ENCODE measurements at places on chromosomes 6 and 20.

DNA sequence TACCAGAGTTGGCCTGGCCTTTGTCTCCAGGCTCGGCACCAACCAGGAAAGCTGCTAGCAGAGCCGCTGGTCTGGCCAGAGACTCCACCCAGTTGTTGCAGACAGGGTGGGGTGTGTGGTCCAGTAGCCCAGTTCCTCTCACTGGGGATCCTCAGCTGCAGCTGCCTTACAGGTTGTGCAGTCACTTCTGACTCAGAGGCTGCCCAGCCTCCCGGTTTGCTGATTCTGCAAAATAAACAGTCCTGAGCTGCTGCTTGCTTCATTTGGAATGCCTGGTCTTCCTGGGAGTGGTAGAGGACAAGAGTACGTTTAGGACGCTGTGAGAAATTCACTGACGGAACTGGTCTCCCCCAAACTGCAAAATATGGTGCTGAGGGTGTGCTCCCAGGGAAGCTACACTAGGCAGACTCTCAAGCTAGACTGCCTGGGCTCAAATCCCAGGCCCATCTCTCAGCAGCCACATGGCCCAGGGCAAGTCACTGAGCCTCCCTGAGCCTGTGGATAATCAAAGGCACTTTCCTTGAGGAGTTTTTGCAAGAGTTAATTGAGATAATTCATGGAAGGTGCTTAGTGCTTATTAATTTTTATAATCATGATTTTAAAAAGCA, 246.1 kb downstream of the TFAP2C start:
- DNase-seq = peak; percentile 9

DNA sequence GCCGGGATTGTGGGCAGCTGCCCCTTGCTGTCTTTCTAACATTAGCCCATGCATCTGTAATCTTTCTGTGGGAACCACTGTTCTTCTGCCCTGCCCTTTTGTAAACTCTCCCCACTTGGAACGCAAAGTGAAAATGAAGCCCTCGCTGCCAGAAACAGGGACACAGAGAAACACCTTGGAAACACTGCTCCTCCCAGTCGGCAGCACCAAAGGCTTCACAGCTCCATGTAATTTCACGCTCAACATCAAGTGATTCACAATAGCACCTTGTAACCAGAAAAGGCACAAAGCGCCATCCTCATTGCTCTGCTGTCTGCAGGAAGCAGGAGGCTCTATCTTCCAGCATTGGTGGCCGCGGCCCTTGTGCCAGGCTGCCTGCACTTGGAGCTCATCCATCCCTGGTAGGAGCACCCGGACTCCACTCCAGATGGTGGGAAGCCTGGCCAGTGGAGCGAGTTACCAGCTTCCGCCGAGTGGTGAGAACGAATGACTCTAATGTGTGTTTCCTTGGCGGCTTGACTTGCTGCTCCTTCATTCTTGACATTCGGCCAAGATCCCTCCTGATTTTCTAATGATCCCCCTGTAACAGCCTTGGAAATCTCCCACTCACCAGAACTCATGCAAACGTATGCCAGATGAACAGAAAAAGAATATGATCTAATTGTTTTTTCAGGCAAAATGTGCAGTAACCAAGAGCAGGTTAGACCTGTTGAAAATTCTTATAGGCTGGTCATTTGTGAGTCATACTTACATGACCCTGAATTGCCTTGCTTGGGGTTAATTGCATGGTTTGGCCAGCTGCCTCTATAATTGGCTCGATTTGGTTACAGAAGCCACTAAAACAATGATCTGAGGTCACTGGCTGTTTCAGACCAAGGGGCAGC, 169.1 kb upstream of the CDYL start:
- DNase-seq = peak; percentile 98

GRCh38 chr6:50185006-50185405, 135.3 kb upstream of the DEFB112 start:
- DNase-seq = no peak

- no peak for DNase-seq
These were observed 16.0 kb downstream of the SMPDL3A start for GRCh38 chr6:122804962-122805485.

DNA sequence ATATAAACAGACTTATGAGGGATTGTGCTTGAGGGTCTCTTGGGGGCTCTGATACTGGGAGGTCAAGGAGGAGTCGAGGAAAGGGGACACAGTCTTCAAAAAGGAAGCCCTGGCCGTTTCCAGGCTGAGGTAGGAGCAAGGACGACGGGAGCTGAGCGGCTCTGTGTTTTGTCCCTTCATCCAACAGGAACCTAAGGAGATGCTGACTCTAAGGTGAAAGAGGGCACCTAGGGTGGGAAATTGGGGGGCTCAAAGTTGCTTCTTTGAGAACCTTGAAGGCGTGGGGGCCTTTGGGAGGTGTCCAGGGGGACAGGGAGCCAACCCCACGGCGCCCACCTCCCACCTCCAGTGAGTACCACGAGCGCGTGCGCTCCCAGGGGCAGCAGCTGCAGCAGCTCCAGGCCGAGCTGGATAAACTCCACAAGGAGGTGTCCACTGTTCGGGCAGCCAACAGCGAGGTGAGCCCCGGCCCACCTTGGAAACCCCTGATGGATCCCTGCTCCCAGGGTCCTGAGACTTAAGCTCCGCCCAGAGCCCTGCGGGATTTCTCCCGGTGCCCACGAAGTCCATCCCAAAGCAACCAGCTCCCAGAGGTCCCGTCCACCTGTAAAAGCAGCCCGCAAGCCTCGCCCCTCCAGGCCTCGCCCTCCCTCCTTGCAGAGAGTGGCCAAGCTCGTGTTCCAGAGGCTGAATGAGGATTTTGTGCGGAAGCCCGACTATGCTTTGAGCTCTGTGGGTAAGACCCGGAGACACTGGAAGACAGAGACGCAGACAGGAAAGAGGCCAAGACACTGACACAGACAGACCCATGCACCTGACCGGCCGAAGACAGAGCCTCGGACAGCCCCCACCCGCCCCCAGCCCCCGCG, 2.9 kb downstream of the SPAG4 start:
- DNase-seq = peak; percentile 18

GRCh38 chr6:135651964-135652755, 154.6 kb upstream of the AHI1 start:
- no peak for DNase-seq

DNA sequence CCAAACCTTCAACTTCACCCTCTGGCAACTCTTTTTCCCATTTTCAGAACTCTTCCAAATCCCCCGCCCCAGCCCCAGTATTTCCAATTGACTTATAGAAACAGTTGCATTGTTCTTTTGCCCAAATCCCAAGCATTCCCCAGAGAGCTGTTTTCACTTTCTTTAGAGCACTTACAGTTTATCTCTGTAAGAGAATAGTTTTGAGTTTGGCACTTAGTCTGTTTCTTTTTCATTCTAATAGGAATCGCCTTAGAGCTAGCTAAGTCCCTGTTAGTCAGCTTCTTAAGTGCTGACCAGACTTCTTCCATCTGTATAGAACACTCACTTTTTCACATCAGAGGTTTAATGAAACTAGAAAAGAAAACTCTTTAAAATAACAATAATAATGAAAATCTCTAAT, 374.2 kb upstream of the FLRT3 start:
- peak; percentile 40 for DNase-seq

DNA sequence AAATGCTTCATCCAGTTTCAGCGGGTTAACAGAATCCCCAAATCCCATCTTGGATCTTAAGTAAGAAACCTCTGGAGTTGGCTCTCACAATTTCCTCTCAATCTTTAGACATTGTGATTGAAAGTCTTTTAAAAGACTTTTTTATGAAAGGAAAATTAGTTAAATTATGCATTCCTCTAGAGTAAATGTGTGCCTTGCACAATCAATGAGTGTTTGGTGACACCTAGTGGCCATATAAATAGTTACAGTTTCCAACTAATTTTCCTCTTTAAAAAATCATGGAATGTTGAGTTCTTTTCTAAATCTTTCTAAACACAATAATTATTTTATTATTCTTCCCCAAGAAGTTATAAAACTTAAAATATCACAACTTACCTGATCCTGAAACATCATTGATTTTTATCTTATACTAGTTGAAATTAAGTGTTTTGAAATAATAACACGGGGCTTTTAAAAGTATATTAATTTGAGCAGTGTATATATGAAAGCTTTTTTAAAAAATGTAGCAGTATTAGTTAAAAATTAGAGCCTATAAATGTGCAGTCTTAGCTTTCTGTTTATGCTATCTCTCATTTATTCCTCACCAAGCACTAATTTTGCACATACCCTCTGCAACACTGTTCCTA, 66.4 kb downstream of the PKHD1 start:
- peak; percentile 40 for DNase-seq

DNA sequence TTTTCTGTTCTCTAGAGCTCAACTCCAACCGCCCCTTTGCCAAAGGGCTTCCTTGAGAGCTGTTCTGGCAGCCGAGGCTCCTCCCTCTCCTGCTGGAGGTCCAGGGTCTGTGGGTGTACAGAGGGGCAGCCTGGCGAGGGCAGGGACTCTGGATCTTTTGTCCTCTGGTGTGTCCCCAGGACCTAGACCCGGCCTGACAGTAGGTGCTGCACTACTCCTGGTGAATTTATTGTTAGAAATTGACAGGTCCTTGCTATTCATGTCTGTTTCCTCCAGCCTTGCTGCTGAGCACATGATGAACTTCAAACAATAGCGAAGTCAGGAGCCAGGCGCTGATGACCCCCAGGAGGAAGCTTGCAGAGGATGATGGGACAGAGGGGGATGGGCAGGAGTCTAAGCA, 234.7 kb upstream of the SULF2 start:
- DNase-seq = no peak

DNA sequence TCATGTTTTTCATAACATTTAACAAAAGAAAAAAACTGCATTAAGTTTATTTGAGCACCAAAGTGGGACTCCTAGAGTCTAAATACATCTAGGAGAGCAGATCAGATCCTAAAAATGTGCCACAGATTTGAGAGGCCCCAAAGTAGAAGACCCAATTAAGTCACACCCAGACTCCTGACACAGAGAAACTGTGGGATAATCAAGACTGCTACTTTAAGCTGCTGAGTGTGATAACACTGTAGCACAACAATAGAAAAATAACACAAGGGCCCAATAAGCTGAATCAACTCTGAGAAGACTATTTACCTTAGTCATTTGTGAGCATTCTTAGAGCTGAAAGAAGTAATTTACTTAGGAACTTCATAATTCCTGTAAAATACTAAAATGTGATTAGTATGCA, 26.0 kb downstream of the TRDN start:
- DNase-seq = no peak

DNA sequence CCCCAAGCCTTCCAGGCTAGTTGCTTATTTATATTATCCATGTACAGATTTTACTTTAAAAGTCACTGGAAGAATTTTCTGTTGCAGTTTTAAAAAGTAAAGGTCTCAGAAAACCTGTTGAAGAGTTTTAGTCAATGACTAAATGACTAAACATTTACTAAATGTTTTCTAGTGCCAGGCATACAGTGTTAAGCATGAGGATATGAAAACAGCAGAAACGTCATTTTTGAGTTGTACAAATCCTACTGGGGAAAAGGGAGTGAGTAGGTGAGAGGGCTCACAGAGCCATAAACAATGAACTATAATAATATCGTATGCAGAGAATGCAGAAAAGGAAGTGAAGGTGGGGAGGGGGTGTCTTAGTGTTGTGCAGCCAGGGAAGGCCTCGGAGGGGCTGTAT, 66.3 kb downstream of the MAN1A1 start:
- DNase-seq = peak; percentile 86

GRCh38 chr6:89050697-89051096, 29.9 kb upstream of the PNRC1 start:
- DNase-seq = no peak

DNA sequence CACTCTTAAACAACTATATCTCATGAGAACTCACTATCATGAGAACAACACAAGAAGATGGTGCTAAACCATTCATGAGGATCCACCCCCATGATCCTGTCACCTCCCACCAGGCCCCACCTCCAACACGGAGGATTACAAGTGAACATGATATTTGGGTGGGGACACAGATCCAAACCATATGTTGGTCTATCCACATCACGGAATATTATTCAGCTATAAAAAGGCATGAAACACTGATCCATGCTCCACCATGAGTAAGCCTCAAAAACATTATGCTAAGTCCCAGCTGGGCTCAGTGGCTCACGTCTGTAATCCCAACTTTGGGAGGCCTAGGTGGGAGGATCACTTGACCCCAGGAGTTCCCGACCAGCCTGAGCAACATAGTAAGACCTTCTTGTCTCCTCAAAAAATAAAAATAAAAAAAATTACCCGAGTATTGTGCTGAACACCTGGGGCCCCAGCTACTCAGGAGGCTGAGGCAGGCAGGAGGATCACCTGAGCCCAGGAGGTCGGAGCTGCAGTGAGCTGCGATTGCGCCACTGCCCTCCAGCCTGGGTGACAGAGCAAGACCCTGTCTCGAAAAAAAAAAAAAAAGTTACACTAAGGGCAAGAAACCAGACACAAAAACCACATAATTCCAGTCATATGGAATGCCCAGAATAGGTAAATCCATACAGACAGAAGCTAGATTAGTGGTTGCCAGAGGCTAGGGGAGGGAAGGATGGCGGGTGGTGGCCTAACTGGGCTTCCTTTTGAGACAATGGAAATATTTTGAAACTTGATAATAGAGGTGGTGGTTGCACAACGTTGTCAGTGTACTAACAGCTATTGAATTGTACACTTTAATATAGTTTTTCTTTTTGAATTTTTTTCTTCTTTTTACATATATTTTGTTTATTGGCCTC, 43.1 kb downstream of the ZNF217 start:
- no peak for DNase-seq

DNA sequence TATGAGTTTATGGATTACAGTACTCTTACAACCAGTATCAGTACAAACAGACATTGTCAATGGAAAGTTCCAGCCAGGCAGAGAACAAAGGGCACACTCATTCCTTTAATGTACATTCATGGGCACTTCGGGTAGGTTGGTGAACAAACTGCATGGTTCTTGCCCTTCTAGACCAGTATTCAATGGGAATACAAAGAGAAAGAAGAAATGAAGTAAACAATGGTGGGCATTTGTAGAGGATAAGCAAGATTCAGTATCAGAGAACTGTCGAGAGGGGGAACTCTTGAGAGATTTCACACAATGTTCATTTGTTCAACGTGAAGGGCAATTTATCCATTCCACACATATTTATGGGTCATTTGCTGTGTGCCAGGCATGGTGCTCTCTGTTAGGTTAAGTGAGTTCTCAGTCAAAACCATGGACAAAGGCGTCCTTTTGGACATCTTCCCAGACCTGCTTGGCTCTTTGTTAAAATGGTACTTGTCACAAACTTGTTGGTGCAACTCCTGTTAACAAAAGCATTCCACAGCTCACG, 714.8 kb downstream of the DHX35 start:
- DNase-seq = no peak

All from renal cortical epithelial cell (primary cell).